Astrocyte (in vitro differentiated cells and primary cell): ENCODE measurements at places on chromosomes 7 and 10. TPM values are rescaled to one million over a fixed set of nuclear protein-coding genes. Genes with fewer than 3 reads are reported as not detected.
A peak's percentile ranks its signal among the peaks of the same experiment; 100 is the strongest.

DNA sequence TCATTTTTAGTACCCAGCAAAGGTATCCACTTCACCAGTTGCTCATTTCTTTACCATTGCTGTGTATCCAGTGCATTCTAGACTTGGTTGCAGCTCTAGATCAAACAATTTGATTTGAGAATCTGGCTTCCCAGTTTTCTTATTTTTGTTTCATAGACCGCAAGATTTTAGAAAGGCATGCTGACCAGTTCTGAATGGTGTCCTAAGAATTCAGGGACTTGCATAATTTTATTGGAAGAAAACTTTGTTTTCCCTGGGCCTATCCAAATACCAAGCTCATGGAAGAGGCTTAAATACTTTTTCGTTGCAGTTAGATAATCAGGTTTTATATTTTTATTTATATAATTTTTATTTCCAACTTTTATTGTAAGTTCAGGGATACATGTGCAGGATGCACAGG lies 58.3 kb downstream of the BICC1 start:
- H3K36me3 ChIP-seq: no peaks in the 10 kb centered on the region
- H3K27ac ChIP-seq: no peak overlapping the region
- H3K4me3 ChIP-seq: no peak overlapping the region
- H3K27me3 ChIP-seq: no peaks in the 10 kb centered on the region
- DNase-seq: no peak
- peaks cover 3% of the 10 kb centered on the region for H3K4me1 ChIP-seq

The NPSR1 gene
- total RNA-seq: not detected in 2 replicates

The FEZF1 gene
- total RNA-seq: 0.29 and 0.61 TPM in 2 replicates

DNA sequence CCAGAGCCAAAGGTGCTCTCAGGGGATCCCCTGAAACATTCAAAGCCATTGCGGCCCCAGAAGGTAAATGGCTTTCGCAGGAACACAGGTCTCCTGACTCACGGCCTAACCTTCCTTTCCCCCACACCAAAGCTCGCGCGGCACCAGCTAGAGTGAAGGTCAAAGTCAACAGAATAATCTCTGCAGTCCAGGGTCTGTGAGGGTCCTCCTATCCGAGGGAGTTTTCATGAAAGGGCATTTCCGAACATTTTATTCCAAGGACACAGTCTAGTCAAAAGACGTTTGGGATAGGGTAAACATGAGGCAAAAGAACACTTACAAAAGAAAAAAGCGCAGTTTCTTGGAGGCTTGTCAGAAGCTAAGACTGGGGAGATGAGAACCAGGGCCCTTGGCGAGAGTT lies 559 bp upstream of the STEAP2 start:
- peaks cover 12% of the 10 kb centered on the region for H3K4me1 ChIP-seq
- peaks cover 5% of the 10 kb centered on the region for H3K27me3 ChIP-seq
- no peaks in the 10 kb centered on the region for H3K36me3 ChIP-seq
- H3K4me3 ChIP-seq: peak overlapping the region; percentile 61

- H3K4me1 ChIP-seq: peaks cover 6% of the 10 kb centered on the region
- no peak overlapping the region for H3K27ac ChIP-seq
- H3K36me3 ChIP-seq: no peaks in the 10 kb centered on the region
- H3K27me3 ChIP-seq: peaks cover 71% of the 10 kb centered on the region
- DNase-seq: no peak
- H3K4me3 ChIP-seq: peak overlapping the region; percentile 10
These were observed 443 bp downstream of the CRHR2 start for GRCh38 chr7:30681815-30682211.

DNA sequence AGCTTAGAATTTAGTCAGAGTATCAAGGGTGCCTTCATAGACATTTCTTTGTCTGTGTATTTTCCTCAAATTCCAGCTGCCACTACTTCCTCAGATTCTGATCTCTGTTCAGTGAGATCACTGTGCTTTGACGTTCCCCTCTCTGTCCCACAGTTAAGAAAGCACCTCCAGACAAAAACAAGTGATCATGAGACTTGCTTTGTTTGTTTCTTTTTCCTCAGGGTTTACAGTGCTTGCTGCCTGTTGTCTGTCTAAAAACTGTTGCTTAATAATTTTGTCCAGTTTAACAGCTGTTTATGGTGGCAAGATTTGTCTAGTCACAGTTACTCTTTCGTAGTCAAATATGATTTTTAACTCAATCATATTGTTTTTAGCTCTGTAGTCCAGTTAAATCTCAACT lies 29.1 kb downstream of the TRUB1 start:
- no peak overlapping the region for H3K27ac ChIP-seq
- no peaks in the 10 kb centered on the region for H3K27me3 ChIP-seq
- DNase-seq: peak; percentile 16
- no peak overlapping the region for H3K4me3 ChIP-seq

The SPDYE16 gene
- not detected in 2 replicates for total RNA-seq

The DIP2C gene
- total RNA-seq: 27.3 and 30.1 TPM in 2 replicates

The ESYT2 gene
- total RNA-seq: 56.1 and 60.9 TPM in 2 replicates

The C10orf67 gene
- total RNA-seq: 0.27 and 0.46 TPM in 2 replicates

The MEST gene
- total RNA-seq: 170 and 214 TPM in 2 replicates

The GLI3 gene
- total RNA-seq: 22.1 and 27.7 TPM in 2 replicates

GRCh38 chr7:26858241-26858715 lies 6.1 kb downstream of the SKAP2 start:
- H3K36me3 ChIP-seq: no peaks in the 10 kb centered on the region
- H3K27me3 ChIP-seq: peaks cover 62% of the 10 kb centered on the region
- H3K27ac ChIP-seq: no peak overlapping the region
- no peak overlapping the region for H3K4me3 ChIP-seq
- no peak for DNase-seq
- H3K4me1 ChIP-seq: no peaks in the 10 kb centered on the region

GRCh38 chr10:31602541-31603234 lies 283.7 kb downstream of the ZEB1 start:
- H3K4me3 ChIP-seq: peak overlapping the region; percentile 71
- no peaks in the 10 kb centered on the region for H3K36me3 ChIP-seq

DNA sequence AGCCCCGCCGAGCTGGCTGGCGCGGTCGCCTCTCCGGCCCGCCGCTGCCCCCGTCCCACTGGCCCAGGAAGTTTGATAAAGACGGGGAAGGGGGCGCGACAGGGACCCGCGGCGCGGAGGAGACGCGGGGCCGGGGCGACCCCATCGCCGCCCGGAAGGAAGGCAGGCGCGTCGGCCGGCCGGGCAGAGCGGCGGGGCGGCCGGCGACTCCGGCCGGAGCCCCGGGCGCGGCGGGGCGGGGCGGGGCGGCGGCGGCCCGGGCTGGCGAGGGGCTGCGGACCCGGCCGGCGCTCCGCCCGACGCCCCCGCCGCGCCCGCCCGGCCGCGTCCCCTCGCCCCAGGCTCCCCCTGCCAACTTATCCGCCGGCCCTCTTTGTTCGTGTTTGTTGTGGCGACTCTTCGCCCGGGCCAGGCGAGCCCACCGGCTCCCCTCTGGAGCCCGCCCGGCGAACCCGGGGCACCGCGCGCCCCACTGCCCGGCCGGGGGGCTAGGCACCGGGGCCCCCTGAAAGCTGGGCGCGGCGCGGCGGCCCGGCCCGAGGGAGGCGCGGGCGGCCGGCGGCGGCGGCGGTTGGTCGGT lies 571 bp downstream of the KDM7A start:
- H3K27ac ChIP-seq: peak overlapping the region; percentile 56
- H3K27me3 ChIP-seq: peaks cover 14% of the 10 kb centered on the region
- DNase-seq: no peak
- H3K4me1 ChIP-seq: peaks cover 5% of the 10 kb centered on the region
- peak overlapping the region; percentile 61 for H3K4me3 ChIP-seq

DNA sequence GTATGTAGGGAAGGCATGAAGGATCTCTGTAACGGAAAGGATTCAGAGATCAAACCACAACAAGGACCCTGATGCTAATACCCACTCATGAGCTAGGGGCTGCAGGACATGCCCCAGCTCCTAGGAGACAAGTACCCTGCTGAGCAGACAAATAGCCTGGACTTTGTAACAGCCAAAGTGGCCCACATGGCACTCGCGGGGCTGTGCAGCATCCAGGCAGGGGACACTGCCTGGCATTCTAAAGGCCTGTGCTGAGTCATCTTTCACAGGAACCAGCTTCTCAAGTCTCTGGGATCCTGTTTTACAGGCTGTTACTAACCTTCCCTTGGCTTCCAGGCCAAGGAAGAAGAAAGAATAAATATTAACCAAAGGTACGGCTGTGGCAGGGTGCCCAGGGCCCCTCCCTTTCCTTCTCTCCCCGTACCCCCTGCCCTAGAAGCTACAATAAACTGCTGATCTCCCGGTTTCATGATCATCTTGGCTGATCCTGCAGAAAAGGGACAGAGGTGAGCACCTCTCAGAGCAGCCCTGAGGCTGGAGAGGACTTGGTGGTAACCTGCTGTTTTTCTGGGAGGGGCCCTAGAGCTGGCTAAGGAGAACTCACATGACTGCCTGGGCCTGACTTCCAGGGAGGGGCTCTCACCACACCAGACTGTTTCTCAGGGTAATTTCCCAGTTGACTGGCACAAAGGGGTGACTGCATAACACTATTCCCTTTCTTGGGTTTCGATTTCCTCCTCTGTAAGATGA lies 4.2 kb upstream of the RPEL1 start:
- no peak overlapping the region for H3K27ac ChIP-seq
- DNase-seq: peak; percentile 31
- peaks cover 7% of the 10 kb centered on the region for H3K4me1 ChIP-seq
- no peaks in the 10 kb centered on the region for H3K27me3 ChIP-seq

The NCF1 gene
- not detected in 2 replicates for total RNA-seq

The UCMA gene
- not detected in 2 replicates for total RNA-seq

The ADAM12 gene
- total RNA-seq: 100 and 126 TPM in 2 replicates

DNA sequence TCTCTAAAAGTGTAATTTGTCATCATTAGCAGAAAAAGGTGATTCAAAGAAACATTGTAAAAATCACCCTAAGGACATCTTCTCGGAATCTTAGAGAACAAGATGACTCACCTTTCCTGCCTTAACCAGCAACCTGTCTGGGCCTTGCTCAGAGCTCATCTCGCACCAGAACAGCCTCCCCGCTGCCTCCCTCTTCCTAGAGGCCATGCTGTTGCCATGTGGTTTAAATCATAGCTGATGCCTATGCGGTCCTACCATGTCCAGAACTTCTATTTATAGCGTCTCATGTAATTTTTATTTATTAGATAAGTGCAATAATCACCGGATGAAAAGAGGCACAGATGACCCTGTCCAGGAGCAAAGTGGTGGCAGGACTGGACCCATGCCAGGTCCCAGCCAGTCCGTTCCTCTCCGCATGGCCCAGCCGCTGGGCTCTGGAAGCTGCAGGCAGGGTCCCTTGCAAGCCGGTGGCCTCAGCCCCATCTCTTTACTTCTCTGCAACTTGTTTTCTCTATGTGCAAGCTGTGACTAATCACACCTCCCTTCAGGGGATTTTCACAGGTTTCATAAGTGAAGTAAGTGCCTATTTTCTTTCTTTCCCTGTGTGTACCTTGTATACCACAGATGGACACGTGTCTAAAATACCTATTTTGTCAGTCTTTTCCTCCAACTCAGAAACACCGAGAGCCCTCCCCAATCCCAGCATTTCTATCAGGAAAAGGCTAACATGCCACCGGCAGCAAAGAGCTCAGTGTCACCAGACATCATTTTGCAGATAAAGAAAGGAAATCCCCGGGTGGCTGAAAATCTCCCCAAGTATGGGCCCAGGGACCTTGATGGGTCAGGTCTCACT lies 27.1 kb downstream of the KLF6 start:
- H3K27ac ChIP-seq: no peak overlapping the region
- no peaks in the 10 kb centered on the region for H3K27me3 ChIP-seq
- H3K4me1 ChIP-seq: peaks cover 31% of the 10 kb centered on the region
- no peaks in the 10 kb centered on the region for H3K36me3 ChIP-seq

DNA sequence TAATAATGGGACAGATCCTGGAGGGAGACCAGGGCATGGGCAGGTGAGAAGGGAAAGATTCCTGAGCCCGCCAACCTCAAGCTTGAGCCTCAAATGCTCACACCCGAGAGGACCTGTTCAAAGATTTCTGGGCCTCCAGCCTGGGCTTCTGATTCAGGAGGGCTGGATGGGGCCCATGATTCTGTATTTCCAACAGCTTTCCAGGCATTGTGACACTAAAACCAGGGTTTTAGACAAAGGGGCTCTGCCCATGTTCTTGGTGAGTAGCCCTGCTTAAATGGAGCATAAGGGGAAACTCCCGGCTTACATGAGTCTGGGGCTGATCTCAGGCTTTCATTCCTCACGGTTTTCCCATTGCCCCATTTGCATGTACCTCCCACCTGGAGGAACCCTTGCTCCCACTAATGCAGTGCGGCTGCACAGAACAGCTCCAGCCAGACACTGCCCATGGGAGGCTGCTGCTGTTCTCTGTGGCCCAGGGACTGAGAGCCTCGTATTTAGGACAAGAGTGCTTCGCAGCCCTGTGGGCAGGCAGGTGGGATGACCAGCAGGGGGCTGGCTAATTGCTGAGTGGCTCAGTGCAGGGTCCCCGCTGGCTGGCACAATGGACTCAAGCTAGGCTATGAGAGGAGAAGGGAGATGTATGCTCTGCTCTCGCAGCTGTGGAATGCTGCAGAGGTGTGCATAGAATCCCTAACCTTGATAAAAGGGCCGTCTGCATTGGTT lies 135.3 kb upstream of the COBL start:
- H3K36me3 ChIP-seq: no peaks in the 10 kb centered on the region
- no peak overlapping the region for H3K4me3 ChIP-seq
- no peaks in the 10 kb centered on the region for H3K4me1 ChIP-seq
- no peaks in the 10 kb centered on the region for H3K27me3 ChIP-seq
- H3K27ac ChIP-seq: no peak overlapping the region

The DYDC2 gene
- total RNA-seq: not detected in 2 replicates

DNA sequence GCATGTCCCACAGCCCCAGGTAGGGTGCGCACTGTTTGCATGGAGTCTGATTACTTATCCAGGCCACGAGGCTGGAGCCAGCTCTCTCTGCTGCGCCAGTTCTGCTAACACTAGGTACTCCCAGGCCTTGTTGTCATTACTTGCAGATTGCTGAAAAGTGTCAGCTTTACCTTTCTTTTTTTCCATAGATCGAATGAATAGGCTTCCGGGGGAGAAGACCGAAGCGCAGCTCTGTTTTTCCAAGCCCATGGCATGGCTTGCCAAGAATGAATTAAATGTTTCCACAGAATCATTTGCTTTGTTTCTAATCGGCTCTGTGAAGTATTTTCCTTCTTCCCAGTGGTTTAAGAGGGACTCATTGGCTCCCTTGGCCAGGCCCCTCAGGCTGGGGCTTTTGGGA lies 285.8 kb downstream of the BMPER start:
- no peak overlapping the region for H3K4me3 ChIP-seq
- H3K36me3 ChIP-seq: no peaks in the 10 kb centered on the region
- DNase-seq: no peak
- H3K27ac ChIP-seq: no peak overlapping the region
- H3K27me3 ChIP-seq: no peaks in the 10 kb centered on the region

DNA sequence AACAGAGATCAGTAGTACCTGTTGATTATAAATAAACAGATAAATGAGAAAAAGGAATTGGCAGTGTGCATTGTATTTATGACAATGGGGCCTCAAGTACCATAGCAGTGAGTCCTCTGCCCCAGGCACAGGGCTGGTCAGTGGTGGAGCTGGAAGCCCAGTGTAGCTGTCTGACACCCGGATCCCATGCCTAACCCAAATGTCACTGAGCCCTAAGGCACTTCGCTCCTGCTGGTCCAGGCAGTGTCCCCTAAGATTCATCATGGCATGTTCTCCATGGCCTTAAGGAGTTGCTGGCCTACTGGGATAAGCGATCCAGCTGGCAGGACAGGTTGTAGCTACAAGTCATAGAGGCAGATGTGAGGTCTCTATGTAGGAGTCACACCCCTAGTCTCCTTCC lies 3.3 kb upstream of the ZNF736 start:
- DNase-seq: no peak
- no peak overlapping the region for H3K27ac ChIP-seq
- H3K27me3 ChIP-seq: no peaks in the 10 kb centered on the region
- H3K4me1 ChIP-seq: peaks cover 8% of the 10 kb centered on the region

The TWIST1 gene
- 5.0 and 5.7 TPM in 2 replicates for total RNA-seq

GRCh38 chr7:118689403-118689802 lies 464.9 kb downstream of the ANKRD7 start:
- no peak for DNase-seq
- H3K27me3 ChIP-seq: no peaks in the 10 kb centered on the region
- no peaks in the 10 kb centered on the region for H3K36me3 ChIP-seq
- no peaks in the 10 kb centered on the region for H3K4me1 ChIP-seq
- no peak overlapping the region for H3K4me3 ChIP-seq
